Gastrocnemius medialis (tissue), 4 donors: ENCODE measurements at places on chromosomes 6 and 20. TPM values are rescaled to one million over a fixed set of nuclear protein-coding genes. Genes with fewer than 3 reads are reported as not detected.

The DLL1 gene
- total RNA-seq: 1.8 TPM

The ZBP1 gene
- total RNA-seq: not detected

The GRM1 gene
- not detected for total RNA-seq

The VSTM2L gene
- 1.6 TPM for total RNA-seq

- H3K36me3 ChIP-seq: no peaks in the 10 kb centered on the region
- H3K27me3 ChIP-seq: no peaks in the 10 kb centered on the region
- DNase-seq: no peak
These were observed 48.9 kb upstream of the TNFRSF21 start for GRCh38 chr6:47358440-47359225.

DNA sequence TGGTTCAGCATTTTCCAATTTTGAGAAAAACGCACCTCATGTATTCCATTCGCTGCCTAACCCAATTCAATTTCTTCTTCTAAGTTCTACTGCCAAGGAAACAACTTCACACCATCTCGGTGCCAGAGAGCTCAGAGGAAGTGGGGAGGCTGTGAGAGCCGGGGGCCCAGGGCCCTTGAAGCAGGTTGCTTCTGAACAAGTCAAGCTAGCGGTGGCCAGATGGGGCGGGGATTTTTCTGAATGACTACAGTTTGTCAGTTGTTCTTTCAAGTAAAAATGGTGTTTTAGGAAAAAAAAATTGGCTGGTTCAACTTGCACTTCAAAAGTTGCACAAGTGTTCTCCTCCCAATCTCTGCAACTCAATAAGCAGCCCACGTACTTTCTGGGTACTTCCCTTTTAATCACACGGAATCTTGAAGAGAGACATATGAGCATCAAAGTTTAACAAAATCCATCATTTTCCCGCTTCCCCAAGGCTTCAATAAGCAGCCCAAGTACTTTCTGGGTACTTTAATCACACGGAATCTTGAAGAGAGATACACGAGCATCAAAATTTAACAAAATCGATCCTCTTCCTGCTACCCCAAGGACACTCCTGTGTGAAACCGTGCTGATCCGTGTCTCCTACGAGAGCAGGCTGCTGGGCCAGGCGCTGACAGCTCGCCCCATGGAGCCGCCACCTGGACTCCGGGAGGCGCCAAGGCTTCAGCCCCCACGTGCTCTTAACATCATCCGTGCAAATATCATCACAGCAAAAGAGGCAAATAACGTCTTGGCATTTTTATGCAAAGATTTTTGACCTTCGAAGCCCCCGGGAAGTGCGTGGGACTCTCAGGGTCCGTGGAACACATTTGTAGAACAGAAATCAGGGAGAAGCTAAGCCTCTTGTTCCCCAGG lies 186.7 kb upstream of the PDE10A start:
- H3K27me3 ChIP-seq: peaks cover 16% of the 10 kb centered on the region
- no peaks in the 10 kb centered on the region for H3K36me3 ChIP-seq
- H3K4me1 ChIP-seq: no peaks in the 10 kb centered on the region
- no peak overlapping the region for H3K4me3 ChIP-seq
- no peak overlapping the region for H3K27ac ChIP-seq
- no peak for DNase-seq

GRCh38 chr6:112013051-112013450 lies 40.9 kb upstream of the CCN6 start:
- H3K4me3 ChIP-seq: no peak overlapping the region
- H3K4me1 ChIP-seq: peaks cover 15% of the 10 kb centered on the region
- H3K36me3 ChIP-seq: no peaks in the 10 kb centered on the region
- no peak for DNase-seq
- H3K27ac ChIP-seq: no peak overlapping the region

DNA sequence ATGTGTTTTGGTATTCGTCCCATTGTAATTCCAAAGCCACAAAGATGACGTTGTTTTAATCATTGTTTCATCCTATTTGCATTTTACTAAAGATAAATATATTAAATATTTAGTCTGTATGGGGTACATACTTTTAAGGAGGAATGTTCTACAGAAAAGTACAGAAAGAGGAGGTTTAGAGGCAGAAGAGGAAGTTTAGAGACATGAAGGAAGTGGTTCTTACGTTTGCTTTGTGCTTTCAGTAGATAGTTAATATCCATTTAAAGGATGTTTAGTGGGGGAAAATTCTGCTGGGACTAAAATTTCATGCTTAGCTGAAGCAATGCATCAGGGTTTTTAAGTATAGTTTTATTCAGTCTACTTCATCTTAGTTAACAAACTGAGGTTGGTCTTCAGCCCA lies 116.6 kb downstream of the CRYBG1 start:
- no peak for DNase-seq
- H3K36me3 ChIP-seq: no peaks in the 10 kb centered on the region
- no peaks in the 10 kb centered on the region for H3K27me3 ChIP-seq
- no peak overlapping the region for H3K27ac ChIP-seq
- no peak overlapping the region for H3K4me3 ChIP-seq

DNA sequence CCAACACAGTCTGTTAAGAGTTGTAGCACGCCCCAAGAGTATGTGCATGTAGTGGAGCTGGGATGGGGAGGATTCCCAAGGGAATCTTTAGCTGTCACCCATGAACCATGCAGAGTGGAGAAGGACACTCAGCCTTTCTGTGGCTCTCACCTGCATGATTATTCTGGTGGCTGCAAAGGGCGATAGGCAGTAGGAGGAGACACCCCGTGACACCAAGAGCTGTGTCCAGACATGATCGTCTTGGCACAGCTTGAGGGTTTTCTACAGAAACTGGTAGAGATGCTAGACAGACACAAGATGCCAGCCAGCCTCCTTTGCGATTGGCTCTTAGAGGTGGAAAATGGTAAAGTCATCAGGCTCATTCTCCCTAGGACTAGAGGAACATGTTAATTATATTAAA lies 3.1 kb upstream of the CSE1L start:
- no peak overlapping the region for H3K27ac ChIP-seq
- no peaks in the 10 kb centered on the region for H3K27me3 ChIP-seq
- no peak for DNase-seq
- H3K4me1 ChIP-seq: peaks cover 15% of the 10 kb centered on the region
- no peaks in the 10 kb centered on the region for H3K36me3 ChIP-seq

GRCh38 chr6:51283723-51284355 lies 465.2 kb downstream of the TFAP2B start:
- no peaks in the 10 kb centered on the region for H3K27me3 ChIP-seq
- no peaks in the 10 kb centered on the region for H3K4me1 ChIP-seq
- no peak overlapping the region for H3K4me3 ChIP-seq

DNA sequence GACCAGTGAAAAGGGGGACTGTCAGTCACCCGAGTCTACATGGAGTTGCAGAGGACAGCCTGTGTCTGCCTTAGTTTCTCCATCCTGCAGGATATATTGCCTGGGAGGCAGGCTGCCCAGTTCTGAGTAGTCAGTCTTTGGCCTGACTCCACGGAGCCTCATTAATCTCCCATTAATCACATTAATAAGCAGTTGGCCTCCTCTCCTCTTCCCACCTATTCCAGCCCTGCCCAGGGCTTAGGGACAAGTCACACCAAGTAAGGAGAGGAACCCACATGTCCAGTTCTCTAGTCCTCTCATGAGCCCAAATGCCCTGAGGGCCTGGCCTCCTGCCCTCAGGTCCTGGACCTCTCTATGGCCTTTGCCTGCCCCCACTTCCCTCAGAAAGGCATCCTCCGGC lies 1.3 kb upstream of the MUCL3 start:
- no peak overlapping the region for H3K27ac ChIP-seq
- no peak for DNase-seq
- H3K4me1 ChIP-seq: no peaks in the 10 kb centered on the region
- H3K36me3 ChIP-seq: no peaks in the 10 kb centered on the region

- H3K4me1 ChIP-seq: peaks cover 13% of the 10 kb centered on the region
- H3K27ac ChIP-seq: peak overlapping the region; percentile 53
- DNase-seq: peak; percentile 76
- no peaks in the 10 kb centered on the region for H3K27me3 ChIP-seq
- H3K36me3 ChIP-seq: no peaks in the 10 kb centered on the region
These were observed 65.2 kb downstream of the RIPOR3 start for GRCh38 chr20:50625986-50626677.
